ENCODE measurements at places on chromosomes 2 and 18.

DNA sequence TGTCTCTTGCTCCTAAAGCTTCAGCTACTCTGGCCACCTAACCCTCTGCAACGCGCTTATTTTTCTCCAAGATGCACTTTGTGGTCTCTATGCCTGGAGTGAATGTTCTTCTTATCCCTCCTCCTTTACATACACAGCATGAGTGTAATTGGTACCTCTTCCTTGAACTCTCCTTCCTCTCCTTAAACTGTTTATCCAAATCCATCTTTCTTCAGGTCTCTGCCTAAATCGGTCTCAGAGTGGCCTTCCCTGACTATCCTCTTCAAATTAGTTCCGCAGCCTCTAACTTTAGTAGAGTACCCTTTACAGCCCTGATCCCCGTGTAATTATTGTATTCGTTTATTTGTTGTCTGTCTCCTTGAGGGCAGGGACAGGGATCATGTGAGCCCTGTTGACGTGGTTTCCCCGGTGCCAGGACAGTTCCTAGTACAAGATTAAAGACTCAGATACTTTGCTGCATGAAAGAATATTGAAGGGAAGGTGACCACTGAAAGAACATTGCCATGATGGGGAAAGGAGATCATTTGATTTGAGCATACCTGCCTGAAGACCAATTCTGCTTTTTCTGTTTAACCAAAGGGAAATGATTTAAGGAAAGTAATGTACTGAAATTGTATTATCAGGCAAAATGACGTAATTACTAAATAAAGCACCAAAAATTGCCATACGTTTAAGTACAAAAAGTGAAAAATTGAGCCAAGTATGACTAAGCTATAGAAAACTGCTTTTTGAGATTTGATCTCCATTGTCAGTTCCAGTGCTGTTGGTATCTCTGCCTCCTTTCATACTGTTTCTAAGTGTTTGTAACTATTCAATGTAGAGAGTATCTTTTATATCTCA lies 1.2 kb downstream of the CNOT9 start:
- no peak for DNase-seq

GRCh38 chr2:45497355-45497754 lies 113.7 kb downstream of the SRBD1 start:
- DNase-seq = no peak

GRCh38 chr2:127414638-127415592 lies 3.3 kb upstream of the PROC start:
- no peak for DNase-seq

- no peak for DNase-seq
Observed at GRCh38 chr2:22282220-22282619, 1102.8 kb upstream of the KLHL29 start.

DNA sequence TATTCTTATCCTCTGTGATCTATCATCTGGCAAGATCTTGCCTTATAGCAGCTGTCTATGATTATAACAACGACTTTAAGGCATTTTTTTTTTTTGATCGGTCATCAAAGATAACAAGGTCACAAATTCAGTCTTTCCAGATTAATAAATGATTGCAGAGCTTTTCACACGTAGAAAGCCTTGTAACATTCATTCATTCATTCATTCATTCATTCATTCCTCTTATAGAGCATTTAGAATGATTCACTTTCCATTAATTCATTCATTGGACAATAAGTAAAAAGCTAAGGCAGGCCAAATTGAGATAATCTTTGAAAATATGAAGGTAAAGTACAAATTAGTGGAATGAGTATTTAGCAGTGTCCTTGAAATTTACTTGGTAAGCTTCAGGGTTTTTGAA lies 223.7 kb downstream of the NUP35 start:
- DNase-seq = no peak

DNA sequence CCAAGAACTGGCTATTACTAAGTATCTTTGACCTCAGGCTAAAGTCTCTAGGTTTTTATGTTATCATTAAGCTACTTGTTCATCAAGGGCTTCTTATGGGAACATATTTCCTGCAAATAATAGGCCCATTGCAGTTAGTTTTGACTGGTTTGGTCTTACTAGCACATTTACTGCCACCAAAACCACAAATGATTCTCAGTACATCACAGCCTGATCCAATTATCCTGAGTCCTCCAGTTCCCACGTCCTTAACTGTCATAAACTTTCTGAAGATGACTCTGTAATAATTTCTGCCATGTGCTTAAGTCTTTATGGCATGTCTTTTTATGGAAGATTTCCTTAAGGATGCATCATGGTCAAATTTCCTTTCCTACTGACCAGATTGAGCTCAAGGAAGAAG lies 123.3 kb upstream of the TANK start:
- DNase-seq = no peak

- no peak for DNase-seq
Observed at GRCh38 chr2:79005216-79005615, 20.3 kb upstream of the REG3G start.

DNA sequence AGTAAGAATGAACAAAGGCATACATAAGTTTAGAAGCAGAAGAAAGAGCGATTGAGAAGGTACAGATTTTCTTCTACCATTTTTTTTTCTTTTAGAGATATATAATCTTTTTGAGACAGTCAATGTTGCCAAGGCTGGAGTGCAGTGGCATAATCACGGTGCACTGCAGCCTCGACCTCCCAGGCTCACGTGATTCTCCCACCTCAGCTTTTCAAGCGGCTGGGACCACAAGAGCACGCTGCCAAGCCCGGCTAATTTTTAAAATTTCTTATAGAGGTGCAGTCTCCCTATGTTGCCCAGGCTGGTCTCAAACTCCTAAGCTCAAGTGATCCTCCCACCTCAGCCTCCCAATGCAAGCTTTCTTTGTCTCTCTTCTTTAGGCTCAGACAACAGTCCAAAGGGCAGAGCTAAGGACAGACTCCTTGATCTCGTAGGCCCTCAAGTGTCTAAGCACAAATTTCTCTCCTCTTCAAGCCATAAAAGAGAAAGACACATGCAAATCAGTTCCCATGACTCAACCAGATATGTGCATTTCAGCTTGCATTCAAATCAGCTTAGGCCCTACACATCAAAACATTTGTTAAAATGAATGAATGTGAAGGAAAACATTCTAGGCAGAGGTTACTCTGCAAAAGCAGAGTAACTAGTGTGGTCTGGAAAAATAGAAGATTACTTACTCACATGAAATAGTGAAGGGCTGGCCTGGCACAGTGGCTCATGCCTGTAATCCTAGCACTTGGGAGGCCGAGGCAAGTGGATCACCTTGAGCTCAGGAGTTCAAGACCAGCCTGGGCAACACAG lies 18.0 kb downstream of the ITSN2 start:
- no peak for DNase-seq

- no peak for DNase-seq
Observed at GRCh38 chr2:5546181-5546580, 146.0 kb upstream of the SOX11 start.

DNA sequence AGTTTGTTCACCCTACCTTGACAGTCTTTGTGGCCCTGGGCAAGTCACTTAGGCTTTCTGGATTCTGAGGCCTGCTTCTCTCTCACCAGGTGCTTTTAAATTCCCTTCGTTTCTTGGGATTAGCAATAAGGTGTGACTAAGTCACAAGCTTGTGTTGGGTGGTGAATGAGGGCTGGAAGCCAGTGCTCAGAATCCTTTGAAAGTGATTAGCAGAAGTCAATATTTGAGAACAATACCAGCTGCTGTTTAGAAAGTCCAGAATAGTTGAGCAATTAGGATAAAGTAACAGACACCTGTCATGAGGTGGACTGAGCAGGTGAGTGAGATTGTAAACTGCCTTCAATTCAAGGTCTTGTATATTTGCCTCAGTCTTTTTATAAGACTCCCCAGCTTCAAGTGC lies 19.3 kb upstream of the MGAT5 start:
- peak; percentile 58 for DNase-seq

DNA sequence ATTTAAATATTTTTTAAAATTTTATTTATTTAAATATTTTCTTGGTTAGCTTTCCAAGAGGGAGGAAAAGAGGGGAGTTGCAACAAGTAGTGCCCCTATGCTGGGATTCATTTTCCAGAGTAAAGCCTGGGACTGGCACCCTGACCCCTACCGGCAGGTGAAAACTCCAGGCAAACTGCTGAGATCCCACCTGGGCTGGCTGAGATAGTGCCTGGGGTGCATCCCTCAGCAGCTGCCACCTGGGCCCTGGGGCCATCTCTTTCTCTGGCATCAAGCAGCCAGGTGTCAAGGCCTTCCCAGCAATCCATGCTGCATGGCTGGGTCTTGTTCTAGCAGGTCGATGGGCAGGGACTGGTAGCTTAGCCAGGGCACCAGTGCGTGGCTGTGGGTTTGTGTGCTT lies 6.6 kb downstream of the SIX2 start:
- DNase-seq = no peak

- DNase-seq = no peak
Observed at GRCh38 chr2:1793001-1793867, 48.9 kb upstream of the PXDN start.

DNA sequence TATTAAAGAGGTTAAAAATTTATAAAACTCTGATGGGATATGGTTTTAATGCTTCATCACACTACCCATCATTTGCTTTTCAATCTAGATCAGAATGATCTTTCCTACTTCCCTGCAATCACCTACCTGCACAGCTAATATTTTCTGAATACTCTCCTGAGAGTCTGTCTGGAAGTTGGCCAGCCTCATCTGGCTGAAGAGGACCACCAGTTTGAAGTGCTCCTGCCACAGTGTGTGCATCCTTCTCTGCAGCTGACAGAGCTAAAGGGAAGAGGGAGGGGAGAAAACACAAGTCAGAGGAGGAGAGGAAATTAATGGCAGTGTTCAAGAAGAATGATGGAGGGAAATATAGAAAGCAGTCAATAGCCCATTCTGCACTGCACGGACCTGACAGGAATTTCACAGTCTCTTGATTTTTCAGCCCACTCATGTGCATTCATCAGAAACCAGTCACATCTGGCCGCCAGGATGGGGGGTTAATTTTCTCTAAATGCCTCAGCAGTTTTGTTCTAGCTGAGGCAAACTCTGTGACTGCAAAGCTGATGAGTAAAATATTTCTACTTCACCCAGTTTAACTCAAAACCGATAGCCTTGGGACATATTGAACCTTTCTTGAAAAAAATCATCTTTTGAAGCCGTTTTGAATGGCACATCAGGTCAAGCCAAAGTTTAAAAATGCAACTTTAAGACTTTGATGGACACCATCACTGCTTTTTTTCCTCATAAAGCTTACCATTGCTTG lies 201.8 kb upstream of the KLHL14 start:
- no peak for DNase-seq

- DNase-seq = no peak
Observed at GRCh38 chr2:70360661-70361270, 58.9 kb upstream of the FAM136A start.

DNA sequence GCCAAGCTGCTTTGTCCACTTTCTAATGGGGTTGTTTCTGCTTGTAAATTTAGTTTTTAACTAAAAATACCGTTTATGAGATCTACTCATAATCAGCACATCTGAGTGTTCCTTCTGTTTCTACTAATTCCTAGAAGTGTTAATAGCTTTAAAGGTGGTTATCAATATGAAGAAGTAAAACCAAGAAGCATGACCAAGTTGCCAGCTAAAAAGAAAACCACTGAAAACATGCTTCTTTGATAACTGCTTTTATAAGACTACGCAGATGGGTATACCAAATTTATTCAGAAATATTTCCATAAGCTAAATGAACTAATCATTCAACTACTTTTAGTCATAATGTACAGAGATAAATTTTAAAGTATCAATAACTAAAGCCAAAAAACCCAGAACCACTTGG lies 101.8 kb downstream of the C2orf74 start:
- DNase-seq = no peak

- no peak for DNase-seq
Observed at GRCh38 chr2:138767101-138767500, 13.1 kb downstream of the NXPH2 start.

GRCh38 chr18:70036771-70037347 lies 89.2 kb upstream of the CD226 start:
- no peak for DNase-seq

- DNase-seq = no peak
Observed at GRCh38 chr2:163659224-163659623, 76.6 kb downstream of the FIGN start.

- DNase-seq = peak; percentile 94
Observed at GRCh38 chr2:134917888-134918525, 615 bp upstream of the CCNT2 start.

- no peak for DNase-seq
Observed at GRCh38 chr18:32870611-32871010, 97.8 kb upstream of the KLHL14 start.

DNA sequence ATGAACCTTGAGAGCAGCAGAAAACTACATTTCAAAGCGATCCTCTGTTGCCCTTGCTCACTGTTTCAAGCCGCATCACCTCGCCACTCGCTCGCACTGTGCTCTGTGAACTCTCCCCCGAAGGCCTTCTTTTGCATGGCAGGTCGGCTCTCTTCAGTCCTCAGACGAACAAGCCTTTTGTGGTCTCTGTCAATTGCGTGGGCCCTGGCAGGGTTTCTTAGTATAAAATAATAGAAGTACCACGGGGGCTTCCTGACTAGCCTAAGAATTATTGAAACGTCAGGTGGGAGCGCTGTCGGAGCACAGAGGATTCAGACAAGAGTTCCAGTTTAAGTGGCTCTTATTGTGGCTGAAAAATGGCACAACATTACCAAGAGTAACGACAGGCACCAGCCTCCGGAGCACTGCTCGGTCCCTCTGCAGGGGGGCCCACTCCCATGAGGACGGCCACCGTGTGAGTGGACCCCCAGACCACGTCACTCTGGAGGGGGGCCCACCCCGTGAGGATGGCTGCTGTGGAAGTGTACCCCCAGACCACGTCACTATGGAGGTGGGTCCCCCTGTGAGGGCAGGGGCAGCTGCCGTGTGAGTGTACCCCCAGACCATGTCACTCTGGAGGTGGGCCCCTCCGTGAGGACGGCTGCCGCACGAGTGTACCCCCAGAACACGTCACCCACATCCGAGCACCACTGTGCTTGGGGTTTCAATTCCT lies 237.7 kb downstream of the HDAC4 start:
- no peak for DNase-seq

DNA sequence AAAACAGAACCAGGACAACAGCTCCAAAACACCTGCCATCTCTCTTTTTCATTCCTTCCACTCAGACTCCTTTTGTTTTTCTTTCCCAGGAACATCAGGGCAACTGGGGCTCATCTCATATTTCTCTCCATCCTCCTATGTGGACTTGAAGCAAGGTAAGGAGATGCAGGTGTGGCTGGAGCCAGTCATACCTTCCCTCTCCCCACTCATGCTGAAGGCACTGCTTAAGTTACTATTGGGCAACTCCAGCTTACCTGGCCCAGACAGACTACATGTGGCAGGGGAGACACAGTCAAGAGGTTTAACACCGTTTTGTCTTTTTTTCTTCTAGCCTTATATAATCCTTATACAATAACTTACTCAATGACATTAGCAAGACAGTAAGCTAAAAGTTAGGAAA lies 38.4 kb downstream of the LAMA1 start:
- no peak for DNase-seq

Measured in NCI-H774 (cell line).